ENCODE measurements at places on chromosomes 1 and 21. TPM values are rescaled to one million over a fixed set of nuclear protein-coding genes. Genes with fewer than 3 reads are reported as not detected.

- H3K27me3 ChIP-seq = no peaks in the 10 kb centered on the region
- H3K4me1 ChIP-seq = no peaks in the 10 kb centered on the region
- DNase-seq = no peak
- no peaks in the 10 kb centered on the region for H3K36me3 ChIP-seq
Observed at GRCh38 chr1:11622398-11622797, 31.8 kb downstream of the FBXO2 start.

GRCh38 chr21:42352441-42353095, 1.8 kb upstream of the TFF2 start:
- no peak overlapping the region for H3K4me3 ChIP-seq
- no peak for DNase-seq
- no peaks in the 10 kb centered on the region for H3K36me3 ChIP-seq

- peaks cover 5% of the 10 kb centered on the region for H3K4me1 ChIP-seq
- no peak within 1 kb of the TSS for H3K27ac ChIP-seq
- H3K4me3 ChIP-seq = no peak within 1 kb of the TSS
- peak; percentile 41 for DNase-seq
- no peaks in the 10 kb centered on the region for H3K36me3 ChIP-seq
- H3K27me3 ChIP-seq = no peaks in the 10 kb centered on the region
Observed at GRCh38 chr1:153540394-153541361, at the start of gene S100A5. Gene S100A5 (minus strand): TSS chr1:153540934. CDS start chr1:153540191, 743 bp downstream.

DNA sequence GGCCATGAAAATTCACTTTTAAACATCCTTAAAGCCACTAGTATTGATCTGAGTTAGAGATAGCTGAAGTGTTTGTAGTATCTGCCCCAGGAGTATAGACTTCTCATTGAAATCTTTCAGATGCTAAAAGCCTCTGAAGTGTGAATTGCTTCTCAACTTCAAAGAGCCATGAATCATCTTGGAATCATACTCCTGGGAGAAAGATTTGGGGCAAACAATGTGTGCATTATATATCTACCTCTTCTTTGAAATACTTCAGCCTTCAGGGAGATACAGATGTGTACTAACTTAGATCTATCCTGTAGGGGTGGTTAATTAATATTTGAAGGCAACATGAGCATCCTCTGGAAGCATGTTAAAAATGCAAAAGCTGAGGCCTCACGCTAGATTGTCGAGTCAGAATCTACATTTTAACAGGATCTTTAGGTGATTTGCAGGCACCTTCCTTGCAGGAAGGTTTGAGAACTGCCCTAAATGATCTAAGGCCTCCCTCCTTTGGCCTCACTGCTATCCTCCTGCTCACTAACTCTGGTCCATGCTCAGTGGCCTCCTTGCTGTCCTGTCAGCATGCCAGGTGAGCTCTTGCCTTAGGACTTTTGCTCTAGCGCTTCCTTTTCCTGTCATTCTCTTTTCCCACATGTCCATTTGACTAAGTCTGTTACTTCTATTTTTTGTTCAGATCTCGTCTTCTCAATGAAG, 6.0 kb upstream of the SCYL3 start:
- no peak for DNase-seq
- H3K36me3 ChIP-seq = no peaks in the 10 kb centered on the region
- no peaks in the 10 kb centered on the region for H3K27me3 ChIP-seq

DNA sequence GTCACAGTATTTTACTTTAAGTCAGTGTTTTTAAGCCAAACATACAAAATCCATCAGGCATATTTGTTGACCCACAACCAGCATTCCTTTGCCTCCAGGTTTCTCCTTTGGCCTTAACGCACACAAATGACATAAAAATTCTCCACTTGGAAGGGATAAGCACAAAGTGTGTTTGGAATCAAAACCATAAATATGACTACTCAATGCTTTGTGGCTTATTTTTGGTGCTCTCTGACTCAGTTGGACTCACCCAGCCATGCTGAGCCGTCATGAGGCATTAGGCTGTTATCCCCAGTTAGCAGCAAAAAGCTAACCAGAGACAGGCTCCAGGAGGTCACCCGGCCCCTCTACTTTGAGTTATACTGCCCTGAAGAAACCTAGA, 948 bp downstream of the PRUNE1 start:
- H3K4me1 ChIP-seq = peaks cover 35% of the 10 kb centered on the region
- H3K27me3 ChIP-seq = no peaks in the 10 kb centered on the region
- no peak for DNase-seq
- H3K4me3 ChIP-seq = peak overlapping the region; percentile 63

- peaks cover 37% of the 10 kb centered on the region for H3K4me1 ChIP-seq
- H3K27ac ChIP-seq = no peak overlapping the region
- no peaks in the 10 kb centered on the region for H3K27me3 ChIP-seq
- DNase-seq = no peak
- no peaks in the 10 kb centered on the region for H3K36me3 ChIP-seq
- no peak overlapping the region for H3K4me3 ChIP-seq
Observed at GRCh38 chr1:6805004-6805416, 19.8 kb downstream of the CAMTA1 start.

- H3K27ac ChIP-seq = no peak overlapping the region
- no peak for DNase-seq
- H3K4me1 ChIP-seq = no peaks in the 10 kb centered on the region
- H3K4me3 ChIP-seq = no peak overlapping the region
- no peaks in the 10 kb centered on the region for H3K27me3 ChIP-seq
Observed at GRCh38 chr1:57711326-57711725, 287.5 kb upstream of the DAB1 start.

GRCh38 chr1:181043025-181043888, 9.5 kb downstream of the MR1 start:
- H3K4me3 ChIP-seq = no peak overlapping the region
- no peaks in the 10 kb centered on the region for H3K27me3 ChIP-seq
- H3K4me1 ChIP-seq = no peaks in the 10 kb centered on the region
- no peak overlapping the region for H3K27ac ChIP-seq

The HTR6 gene
- total RNA-seq = not detected

The APOBEC4 gene
- total RNA-seq = not detected

The S100A5 gene
- total RNA-seq = not detected

The TMEM52 gene
- total RNA-seq = 98.9 TPM

The KCNH1 gene
- 0.28 TPM for total RNA-seq
